Stimulated activated CD8-positive, alpha-beta memory T cell treated with anti-CD3 and anti-CD28 coated beads, Interleukin-15, amount 100 ng/mL, for 4 hours (primary cell): ENCODE measurements at places on chromosomes 5 and 9.

- DNase-seq: no peak
These were observed 257.7 kb downstream of the IRX1 start for GRCh38 chr5:3853362-3853761.

- no peak for DNase-seq
These were observed 30.3 kb downstream of the NDUFS4 start for GRCh38 chr5:53590759-53591158.

- no peak for DNase-seq
These were observed 49.9 kb downstream of the PLAC8L1 start for GRCh38 chr5:146055432-146055831.

DNA sequence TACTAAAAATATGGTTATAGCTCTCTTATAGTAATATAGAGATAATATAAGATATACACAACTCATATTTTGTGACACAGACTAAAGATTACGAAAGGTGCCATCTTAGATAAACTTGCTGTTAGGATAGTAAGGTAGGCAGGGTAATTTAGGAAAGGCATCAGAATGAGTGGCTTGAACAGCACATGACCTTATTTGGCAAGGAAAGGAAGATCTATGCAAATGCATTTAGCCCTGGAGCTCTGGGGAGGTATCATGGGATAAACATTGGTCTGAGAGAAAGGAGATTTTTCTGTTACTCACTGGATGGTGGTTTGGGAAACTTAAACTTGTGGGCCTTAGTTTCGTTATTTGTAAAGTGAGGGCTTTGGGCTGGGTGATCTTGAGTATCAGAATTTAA is 65.8 kb downstream of the KCTD16 start:
- DNase-seq: no peak

GRCh38 chr5:8458038-8458383 is 589.1 kb downstream of the MTRR start:
- no peak for DNase-seq

DNA sequence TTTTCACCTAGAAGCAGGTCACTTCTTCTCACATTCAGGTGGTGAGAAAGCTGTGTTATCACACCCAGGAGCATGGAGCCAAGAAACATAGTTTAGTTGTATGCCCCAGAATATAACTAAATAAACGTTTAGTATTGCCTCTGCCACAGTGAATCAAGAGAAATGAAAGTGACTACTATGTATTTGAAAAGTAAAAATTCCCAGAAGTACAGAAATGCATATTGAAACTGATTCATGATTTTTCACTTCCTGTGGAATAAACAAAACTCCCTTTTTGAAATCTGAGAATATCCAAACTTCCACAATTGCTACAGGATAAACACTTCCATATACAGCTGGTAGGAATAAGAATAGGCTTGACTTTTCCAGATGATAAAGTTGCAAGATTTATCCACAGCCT is 15.3 kb upstream of the NINJ1 start:
- DNase-seq: no peak

DNA sequence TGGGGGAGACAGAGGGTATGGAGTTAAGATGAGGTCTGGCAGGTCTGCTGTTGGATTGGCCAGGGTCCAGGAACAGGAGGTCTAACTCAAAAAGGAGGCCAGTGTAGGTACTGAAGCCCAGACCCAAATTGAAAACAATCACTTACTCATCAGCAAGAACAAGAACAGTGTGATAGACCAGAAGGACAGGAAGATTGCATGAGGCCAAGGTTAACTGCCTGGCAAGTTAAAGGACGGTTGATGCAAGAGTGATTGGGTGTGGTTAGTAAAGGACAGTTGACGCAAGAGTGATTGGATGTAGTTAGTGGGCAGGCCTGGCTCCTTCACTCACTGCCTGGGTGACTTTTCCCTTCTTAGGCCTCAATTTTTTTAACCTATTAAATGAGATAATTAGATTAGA is 132.6 kb downstream of the PDZD2 start:
- no peak for DNase-seq

- no peak for DNase-seq
These were observed 72.5 kb upstream of the RXRA start for GRCh38 chr9:134253606-134254205.

DNA sequence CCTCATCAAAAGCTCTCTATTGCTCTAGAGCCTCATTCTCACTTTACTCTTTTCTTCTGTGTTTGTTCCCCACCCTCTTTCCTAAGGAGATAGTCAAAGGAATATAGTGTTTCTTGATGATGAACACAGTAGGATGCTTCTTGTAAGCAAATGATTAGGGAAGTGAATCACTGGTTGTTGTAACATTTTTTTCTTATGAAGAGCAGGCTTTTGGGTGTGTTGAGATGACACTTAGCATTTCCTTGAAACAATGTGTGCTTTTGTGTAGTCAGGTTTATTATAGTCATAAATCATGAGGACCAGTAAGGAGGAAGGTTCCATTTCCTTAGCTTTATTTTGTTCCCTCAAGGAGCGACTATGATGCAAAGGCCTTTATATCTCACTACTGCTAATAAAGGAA is 1991.3 kb upstream of the C9orf72 start:
- DNase-seq: no peak

DNA sequence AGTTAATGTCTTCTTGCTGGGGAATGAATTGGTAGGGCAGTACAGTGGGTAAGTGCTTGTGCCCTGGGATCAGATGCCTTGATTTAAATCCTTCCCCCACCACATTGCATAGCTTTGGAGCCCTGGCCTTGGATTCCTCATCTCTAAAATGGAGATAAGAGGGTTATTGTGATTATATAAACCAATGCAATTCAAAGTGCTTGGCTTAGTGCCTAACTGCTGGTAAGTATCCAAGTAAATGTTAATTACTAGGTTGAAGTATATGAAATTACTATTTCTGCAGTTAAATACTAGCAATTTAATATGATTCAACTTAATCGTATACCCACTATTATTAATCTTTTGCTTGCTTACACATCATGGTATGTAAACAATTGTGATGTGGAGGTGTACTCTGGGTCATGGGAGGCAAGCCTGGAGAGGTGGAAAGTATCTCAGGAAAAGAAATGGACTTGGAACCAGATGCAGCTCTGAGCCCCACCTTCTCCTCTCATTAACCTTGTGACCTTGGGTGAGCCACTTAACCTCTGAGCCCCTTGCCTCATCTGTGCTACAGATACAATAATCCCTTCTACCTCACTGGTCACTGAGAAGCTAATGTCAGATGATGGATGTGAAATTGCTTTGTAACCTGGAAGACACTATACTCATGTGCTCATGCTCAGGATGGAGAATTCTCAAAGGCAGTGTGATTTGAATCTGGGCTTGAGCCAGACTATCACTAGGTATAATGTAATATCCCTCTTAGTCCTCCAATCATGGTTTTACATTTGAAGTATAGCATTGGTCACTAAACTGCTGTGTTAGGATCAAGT is 23.8 kb downstream of the NEUROG1 start:
- no peak for DNase-seq

DNA sequence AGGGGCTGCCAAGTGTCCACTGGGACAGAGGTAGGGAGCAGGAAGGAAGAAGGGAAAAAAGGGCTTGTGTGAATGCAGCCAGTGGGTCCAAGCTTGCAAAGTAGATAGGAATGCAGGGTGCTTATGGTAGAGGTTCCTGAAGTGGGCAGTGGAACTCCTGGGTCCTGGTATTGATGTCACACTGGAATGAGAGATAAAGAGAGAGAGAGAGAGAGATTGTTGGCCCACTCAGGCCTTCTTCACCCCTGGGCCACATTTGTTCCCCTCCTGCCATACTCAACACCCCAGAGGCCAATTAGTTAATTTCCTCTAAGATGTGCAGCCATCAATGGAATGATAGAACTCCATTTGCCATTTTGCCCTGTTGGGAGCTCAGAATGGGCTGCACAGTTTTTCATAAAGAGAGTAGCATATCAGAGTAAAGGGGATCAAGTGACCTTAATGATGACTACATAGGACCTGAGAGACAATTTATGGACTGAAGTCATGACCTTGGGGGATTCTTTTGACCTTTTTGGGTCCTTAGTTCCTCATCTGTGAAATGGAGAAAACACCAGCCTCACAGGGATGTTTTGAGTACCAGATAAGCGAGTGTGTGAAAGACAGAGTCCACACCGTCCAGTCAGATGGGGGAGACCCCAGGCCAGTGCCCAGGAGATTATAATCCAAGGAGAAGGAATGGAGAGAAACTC is 52.9 kb downstream of the PPARGC1B start:
- DNase-seq: no peak

DNA sequence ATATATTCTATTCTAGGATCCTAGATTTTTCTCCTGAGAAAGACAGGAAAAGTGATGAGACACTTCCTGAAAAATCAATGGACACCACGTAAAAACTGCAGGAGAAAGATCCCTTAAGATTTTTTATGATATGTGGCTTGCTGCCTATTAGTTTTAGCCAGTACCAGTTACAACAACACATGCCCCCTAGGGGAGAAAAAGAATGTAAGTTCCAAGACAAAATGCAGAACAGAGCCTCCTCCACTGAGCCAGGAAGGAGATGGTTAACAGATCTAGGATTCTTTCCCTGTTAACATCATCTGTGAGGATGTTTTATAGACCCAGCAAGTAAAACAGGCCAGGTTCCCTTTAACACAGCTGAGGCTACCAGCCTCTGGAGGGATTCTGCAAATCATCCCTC is 574.7 kb downstream of the TLE4 start:
- no peak for DNase-seq

DNA sequence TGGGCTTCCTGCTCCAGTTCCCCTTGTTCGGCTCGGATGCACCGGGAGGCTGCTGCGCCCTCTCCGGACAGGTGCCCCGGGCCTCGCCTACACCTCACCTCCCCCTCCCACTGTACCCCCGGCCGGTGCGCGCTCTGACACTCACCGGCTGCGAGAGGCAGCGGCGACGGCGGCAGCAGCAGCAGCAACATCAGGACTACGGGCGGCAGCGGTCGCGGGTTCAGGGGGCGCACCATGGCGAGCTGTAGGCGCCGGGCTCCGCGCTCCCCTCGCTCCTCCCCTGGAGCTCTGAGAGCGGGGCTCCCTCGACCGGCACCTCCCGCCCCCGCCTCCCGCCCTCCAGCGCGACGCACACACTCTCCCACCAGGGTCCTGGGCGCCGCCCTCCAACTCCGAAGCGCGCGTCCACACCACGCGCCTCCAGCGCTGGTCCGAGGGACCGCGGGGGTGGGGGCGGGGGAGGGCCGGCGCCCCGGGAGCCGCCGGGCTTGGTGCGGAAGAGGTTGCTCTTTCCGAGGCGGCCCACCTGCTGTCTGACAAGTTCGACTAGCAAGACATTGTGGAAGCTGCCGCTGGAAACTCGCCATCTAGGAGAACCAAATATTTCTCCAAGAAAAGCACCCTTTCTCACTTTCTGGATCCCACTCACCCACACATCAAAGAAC is at the start of gene GFRA3:
Gene GFRA3, minus strand, starts transcription at position 433 of the 665 bp plus-strand sequence. Its CDS starts 197 bp downstream, at position 236.
- peak; percentile 1 for DNase-seq
